Endodermal cell (in vitro differentiated cells): ENCODE measurements at places on chromosomes 6 and 20. TPM values are rescaled to one million over a fixed set of nuclear protein-coding genes. Genes with fewer than 3 reads are reported as not detected.

DNA sequence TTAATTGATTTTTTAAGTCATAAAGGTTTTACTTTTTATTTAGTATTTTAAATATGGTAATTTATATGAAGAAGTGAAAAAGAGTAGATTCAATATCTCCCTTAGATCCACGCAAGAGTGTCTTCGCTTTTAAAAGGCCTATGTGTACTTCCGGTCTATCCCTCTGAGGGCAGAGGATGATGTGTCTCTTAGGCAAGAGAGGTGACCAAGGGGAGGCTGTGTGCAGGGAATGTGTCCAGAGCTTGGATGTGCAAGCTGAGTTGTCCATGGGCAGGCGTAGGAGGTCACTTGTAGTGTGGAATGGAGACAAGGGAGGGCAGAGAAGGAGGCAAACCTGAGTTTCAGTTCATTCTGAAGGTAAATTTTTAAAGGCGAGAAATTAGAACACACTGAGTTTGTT, 113.9 kb downstream of the CRYBG1 start:
- DNase-seq: no peak

Gene GJA10
- total RNA-seq: not detected in 3 replicates

Gene HDGFL1
- total RNA-seq: not detected in 2 replicates

DNA sequence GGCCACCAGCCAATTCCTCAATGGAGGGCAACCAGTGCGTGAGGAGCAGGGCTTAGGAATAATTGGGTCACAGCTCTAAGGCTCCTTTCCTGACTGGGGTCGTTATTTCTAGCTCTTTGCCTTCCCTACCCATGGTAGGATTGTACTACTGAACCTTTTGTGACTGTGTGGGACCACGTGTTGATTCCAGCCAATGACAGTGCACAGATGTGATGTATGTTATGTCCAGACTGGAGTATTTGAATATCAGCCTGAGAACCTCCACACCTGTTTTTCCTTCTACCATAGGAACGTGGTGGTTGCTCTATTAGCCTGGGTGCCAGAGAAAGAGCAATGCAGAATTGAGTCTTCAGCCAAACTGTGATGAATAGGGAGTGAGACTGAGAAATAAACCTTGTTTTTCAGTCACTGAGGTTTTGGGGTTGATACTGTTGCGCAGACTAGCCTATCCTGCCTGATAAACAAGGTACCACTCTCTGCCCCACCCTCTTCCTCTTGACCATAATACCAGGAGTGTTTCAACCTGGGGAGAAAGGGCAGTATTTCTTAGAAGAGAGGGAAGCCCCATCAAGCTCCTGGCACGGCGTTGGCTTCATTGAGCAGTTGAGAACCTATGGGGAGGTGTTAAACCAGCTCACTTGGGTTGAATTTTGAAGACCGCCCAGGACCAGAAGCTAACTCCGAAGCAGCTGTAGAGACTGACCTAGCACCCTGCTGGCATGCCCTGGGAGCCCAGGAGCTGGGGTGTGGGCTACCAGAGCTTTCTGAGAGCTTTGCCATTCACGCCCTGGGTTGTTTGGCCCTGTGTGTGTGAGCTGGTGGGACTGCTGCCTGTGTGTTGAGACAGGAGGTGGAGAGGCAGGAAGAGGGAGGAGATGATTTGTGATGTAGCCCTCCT, 105.5 kb upstream of the BACH2 start:
- no peak for DNase-seq

- no peak for DNase-seq
Observed at GRCh38 chr6:118801257-118801656, 92.7 kb upstream of the ASF1A start.

Gene SNAP25
- 0.11 and 0.29 TPM in 2 replicates for total RNA-seq

Gene SCUBE3
- total RNA-seq: 0.81 and 0.86 TPM in 2 replicates

DNA sequence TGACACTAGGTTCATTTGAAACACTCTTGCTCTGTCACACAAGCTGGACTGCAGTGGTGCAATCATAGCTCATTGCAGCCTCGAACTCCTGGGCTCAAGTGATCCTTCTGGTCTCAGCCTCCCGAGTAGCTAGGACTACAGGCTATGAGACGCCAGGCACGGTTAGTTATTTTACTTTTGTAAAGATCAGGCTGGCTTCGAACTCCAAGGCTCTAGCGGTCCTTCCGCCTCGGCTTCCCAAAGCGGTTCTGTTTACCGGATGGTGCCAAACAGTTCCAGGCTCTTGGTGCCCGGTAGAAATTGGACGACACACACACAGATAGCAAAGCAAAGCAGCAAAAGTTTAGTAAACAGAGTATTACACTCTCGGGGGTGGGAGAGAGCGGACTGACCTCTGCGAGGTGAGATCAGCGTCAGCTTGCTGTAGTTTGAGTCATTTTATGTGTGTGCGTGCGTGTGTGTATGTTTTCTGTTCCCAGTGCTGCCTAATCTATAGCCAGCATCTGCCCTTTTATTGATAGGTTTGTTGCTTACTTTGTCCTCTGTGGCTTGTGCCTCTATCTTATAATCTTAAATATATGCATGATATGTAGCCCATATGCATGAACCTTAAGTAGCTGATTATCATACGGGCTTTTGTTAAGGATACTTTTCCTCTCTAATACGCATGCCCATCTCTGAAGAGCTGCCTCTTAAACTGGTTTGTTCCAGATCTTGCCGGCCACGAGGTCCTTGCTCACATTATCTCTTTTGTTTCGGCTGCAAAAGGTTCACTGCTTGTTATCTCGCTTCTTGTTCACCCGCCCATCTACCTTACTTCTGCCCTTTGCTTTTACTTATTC, 75.2 kb downstream of the OR2B2 start:
- peak; percentile 80 for DNase-seq

Gene PI3
- total RNA-seq: not detected in 3 replicates

Gene LPA
- total RNA-seq: 0.46 to 0.80 TPM (median 0.47 TPM) in 3 replicates

Gene BTN2A1
- 16.0 and 18.7 TPM in 2 replicates for total RNA-seq

DNA sequence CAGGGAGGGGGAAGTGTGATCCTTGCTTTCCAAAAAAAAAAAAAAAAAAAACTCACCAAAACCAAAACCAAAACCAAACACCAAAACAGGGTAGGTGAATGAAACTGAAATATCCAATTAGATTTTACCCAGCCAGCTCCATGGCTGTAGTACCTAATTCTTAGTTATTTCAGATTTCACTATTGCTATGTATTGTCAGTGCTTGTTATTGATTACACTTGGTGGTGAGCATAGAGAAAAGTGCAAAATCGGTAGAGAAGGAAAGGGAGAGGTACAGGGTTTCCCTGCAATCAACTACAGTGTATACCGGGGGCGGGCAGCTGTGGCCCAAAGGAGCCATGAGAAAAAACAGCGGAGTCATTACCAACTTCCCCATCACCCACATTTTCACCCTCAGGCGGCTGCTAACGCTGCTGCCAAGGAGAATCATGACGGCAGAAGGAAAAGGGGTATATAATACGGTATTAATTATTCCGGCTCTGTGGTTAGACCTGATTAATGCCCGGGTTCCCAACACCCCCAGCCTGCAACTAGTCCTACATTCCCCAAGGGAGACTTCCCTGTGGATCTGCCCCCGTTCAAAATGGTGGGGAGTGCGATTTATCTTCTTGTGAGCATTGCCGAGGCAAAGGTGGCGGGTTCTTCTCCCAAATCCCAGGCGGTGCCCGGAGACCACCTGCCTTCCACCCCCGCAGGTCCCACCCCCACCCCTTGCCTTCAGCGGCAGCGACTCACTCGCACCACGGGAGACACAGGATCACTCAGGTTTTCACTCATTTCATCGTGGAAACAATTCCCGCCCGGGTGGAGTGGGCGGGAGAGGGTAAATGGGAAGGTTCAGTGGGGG, at the start of gene C6orf62:
C6orf62 (minus strand) TSS at position 30 of the 847 bp plus-strand sequence. CDS start 486 bp downstream, outside the sequence.
- peak; percentile 53 for DNase-seq

DNA sequence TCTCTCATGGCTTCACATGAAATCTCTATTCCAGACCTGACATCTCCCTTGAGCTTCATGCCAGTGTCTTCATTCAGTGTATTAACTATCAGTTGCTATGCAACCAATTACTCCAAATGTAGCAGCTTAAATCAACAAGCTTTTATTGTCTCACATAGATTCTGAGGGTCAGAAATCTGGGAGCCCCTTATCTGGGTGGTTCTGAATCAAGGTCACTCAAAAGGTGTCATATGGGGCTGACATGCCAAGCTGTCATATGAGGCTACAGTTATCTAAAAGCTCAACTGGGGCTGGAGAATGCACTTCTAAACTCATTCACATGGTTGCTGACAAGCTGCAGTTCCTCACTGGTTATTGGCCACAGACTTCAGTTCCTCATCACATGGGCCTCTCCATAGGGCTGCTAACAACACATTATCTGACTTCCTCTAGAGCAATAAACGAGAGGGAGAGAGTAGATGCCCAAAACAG, 7.3 kb upstream of the CGA start:
- DNase-seq: no peak

- DNase-seq: no peak
Observed at GRCh38 chr6:37033819-37034795, 28.7 kb downstream of the FGD2 start.

- no peak for DNase-seq
Observed at GRCh38 chr6:1562171-1562955, 47.4 kb upstream of the FOXC1 start.

- DNase-seq: no peak
Observed at GRCh38 chr6:53584726-53585125, 39.8 kb upstream of the GCLC start.

- DNase-seq: no peak
Observed at GRCh38 chr6:142417331-142417750, 115.5 kb downstream of the ADGRG6 start.

DNA sequence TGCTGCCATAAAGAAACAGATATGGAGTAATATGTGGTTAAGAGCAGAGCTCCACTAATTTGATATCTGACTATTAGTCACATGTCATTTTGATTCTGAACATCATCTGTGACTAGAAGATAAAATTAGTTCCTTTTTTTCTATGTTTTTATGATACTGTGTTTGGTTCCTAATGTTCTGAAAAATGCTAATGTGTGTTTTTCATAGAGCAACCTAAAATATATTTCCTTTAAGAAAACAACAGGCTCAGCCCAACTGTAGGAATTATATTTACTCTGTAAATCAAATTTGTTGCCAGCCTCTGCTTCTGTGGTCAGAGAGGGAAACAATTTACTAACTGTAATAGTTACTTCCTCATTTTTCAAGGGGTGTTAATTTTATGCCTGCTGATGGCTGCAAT, 33.3 kb upstream of the TXLNB start:
- DNase-seq: no peak

DNA sequence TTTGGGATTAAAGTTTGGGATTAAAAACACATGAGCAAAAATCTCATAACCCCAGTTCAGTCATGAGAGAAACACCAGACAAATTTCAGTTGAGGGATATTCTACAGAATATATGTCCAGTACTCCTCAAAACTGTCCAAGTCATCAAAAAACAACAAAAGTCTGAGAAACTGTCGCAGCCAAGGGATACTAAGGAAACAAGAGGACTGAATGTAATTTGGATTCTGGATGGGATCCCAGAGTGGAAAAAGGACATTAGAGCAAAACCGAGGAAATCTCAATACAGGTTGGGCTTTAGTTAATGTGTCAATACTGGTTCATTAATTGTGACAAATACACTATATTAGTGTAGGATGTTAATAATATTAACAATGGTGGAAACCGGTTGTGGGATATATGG, 219.3 kb downstream of the BCKDHB start:
- DNase-seq: no peak

DNA sequence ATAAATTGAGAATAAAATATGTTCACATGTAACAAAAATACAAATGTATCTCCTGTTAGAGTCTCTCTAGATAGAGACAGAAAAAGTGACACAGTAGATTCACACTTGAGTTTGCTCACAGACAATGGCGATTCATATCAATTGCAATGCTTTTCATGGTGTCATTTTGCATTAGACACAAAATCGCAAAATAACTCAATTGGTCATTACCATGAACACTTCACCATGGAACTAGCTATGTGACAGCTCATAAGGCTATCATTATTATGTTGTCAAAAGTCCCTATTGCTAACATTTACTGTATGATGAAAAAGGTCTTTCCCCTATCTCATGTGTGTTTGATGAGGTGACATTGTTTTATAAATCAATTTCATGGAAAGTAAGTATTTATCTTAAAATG, 249.5 kb upstream of the AGPAT4 start:
- DNase-seq: no peak

GRCh38 chr6:46102123-46102522, 27.7 kb upstream of the ENPP4 start:
- no peak for DNase-seq

Gene RBBP8NL
- 0.20 and 0.40 TPM in 2 replicates for total RNA-seq

DNA sequence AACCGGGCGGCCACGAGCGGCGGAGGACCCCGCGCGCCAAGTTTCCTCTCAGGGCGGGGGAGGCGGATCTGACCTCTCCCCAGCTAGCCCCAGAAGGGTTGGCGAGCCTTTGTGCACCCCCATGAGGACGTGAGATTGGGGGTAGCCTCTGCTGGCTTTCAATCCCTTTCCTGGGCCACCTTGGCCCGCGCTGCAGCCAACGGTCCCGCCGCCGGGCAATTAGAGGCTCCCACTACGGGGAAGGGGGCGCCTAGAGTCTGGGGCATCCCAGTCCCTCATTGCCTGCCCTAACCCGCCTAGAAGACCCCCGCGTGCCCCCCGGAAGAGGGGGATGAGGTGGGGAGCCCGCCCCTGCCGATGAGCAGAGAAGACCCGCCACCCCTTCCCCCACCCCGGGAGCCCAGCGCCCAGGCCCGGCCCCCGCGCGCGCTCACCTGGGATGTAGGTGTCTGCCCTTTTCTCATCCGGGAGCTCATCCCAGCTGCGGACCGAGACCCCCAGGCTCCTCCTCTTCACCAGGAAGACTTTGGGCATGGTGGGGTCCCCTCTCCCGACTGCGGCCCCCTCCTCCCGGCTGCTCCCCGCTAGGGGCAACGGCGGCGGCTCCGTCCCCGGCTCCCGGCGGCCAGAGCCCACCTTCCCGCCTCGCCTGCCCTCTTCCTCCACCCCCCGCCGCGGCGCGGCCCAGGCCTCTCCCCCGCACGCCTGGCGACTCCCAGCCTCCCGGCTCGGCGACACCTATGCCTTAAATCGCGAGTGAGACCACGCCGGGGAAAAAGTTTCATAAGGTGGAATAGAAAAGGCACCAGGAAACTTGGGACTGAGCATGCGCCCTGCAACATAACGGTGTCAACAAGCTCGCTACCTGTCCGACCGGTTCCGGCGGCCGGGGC, at the start of gene OVOL2:
OVOL2 (minus strand) TSS at position 816 of the 893 bp plus-strand sequence; CDS start at position 534, 282 bp downstream.
- peak; percentile 94 for DNase-seq

Gene HUS1B
- total RNA-seq: 0.70 and 1.1 TPM in 2 replicates

DNA sequence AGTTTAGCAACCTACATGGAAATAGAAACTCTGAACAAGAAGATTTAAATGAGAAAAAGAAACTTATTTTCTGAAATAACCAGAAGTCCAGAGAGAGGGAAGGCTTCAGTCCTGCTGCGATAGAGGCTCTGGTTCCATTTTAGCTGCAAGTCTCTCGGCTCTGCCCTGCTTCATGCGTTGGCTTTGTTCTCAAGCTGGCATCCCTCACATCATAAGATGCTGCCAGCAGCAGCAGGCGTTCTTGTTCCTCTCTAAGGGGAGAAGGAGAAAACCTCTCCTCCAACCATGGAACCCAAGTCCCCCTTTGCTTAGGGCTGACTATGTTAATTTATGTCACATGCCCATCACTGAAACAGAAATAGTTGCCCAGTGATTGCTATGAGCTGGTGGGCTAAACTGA, 46.4 kb upstream of the PMEPA1 start:
- DNase-seq: no peak

DNA sequence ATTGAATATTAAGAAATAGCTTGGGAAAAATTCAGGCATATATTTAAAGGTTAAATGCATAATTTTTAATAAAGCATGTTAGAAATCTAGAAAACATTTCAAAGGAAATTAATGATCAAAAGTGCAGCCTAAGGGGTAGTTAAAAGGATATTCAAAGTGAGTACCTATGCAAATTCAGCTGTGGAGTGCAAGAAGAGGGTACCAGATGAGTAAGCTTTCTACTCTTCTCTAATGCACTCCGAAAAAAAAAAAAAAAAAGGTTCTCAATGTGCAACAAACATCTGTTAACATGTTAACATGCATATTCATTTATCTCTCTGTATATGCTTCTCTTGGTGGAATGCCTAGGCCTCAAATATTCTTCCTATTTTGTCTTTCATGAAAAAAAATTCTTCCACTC, 32.0 kb upstream of the KATNA1 start:
- DNase-seq: no peak
